ENCODE measurements at places on chromosomes 13 and 19. TPM values are rescaled to one million over a fixed set of nuclear protein-coding genes. Genes with fewer than 3 reads are reported as not detected.

The LGI4 gene
- 10.9 TPM for total RNA-seq

The ZNF844 gene
- total RNA-seq = 6.2 TPM

The TDRD12 gene
- 0.28 TPM for total RNA-seq

The IRS2 gene
- total RNA-seq = 21.2 TPM

The GADD45GIP1 gene
- total RNA-seq = 48.5 TPM

The PLPP2 gene
- 3.3 TPM for total RNA-seq

The ZNF615 gene
- 10.4 TPM for total RNA-seq

The TTC9B gene
- total RNA-seq = not detected

The RASL11A gene
- 16.3 TPM for total RNA-seq

The IZUMO2 gene
- not detected for total RNA-seq

- peaks cover 20% of the 10 kb centered on the region for H3K36me3 ChIP-seq
- H3K4me1 ChIP-seq = no peaks in the 10 kb centered on the region
- H3K4me3 ChIP-seq = peak overlapping the region; percentile 99
- H3K27me3 ChIP-seq = no peaks in the 10 kb centered on the region
- DNase-seq = no peak
- H3K27ac ChIP-seq = peak overlapping the region; percentile 86
Measured at GRCh38 chr19:57947088-57947418, 453 bp downstream of the ZNF256 start.

- H3K27me3 ChIP-seq = no peaks in the 10 kb centered on the region
- H3K4me1 ChIP-seq = no peaks in the 10 kb centered on the region
- peak overlapping the region; percentile 19 for H3K27ac ChIP-seq
- peak; percentile 62 for DNase-seq
- H3K4me3 ChIP-seq = no peak overlapping the region
Measured at GRCh38 chr19:4647676-4648644, 8.6 kb downstream of the TNFAIP8L1 start.

DNA sequence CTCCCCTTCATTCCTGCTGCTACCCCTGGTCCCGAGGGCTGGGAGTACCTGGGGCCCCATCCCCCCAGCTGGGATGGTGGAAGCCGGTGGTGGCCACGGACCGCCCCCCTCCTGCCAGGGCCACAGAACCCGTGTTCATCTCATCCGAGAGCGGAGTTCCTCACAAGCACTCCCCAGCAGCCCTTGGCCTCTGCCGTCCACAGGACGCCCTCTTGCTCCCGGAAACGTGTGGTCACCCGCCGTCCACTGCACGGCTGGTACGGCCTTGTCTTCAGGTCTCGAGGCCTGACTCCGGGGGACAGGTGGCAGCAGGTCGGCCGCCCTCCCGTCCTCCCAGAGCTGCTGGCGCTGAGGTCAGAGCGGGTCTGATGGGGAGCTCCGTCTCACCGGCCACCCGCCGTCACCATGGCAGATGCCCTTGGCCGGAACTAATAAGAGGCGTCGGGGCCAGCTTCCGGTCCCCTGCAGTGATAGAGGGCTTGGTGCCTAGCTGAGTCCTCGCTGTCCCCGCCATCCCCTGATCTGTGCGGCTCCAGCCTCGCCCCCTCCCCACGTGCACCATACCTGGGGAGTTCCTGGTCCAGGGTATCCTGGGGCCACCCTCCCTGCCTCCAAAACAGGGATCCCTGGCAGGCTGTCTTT, 16.5 kb upstream of the CSNK1G2 start:
- H3K27me3 ChIP-seq = no peaks in the 10 kb centered on the region
- no peaks in the 10 kb centered on the region for H3K4me1 ChIP-seq
- H3K36me3 ChIP-seq = peaks cover 31% of the 10 kb centered on the region
- no peak overlapping the region for H3K4me3 ChIP-seq
- DNase-seq = no peak

GRCh38 chr13:30142486-30143211, 164.7 kb downstream of the KATNAL1 start:
- H3K27me3 ChIP-seq = no peaks in the 10 kb centered on the region
- H3K4me1 ChIP-seq = peaks cover 12% of the 10 kb centered on the region
- no peak for DNase-seq
- H3K36me3 ChIP-seq = no peaks in the 10 kb centered on the region
- H3K27ac ChIP-seq = no peak overlapping the region

- no peaks in the 10 kb centered on the region for H3K27me3 ChIP-seq
- peak overlapping the region; percentile 67 for H3K27ac ChIP-seq
- no peak overlapping the region for H3K4me3 ChIP-seq
- H3K4me1 ChIP-seq = peaks cover 96% of the 10 kb centered on the region
- DNase-seq = no peak
Measured at GRCh38 chr13:110377178-110377825, 70.2 kb downstream of the COL4A2 start.

- no peak overlapping the region for H3K27ac ChIP-seq
- no peaks in the 10 kb centered on the region for H3K27me3 ChIP-seq
- no peaks in the 10 kb centered on the region for H3K36me3 ChIP-seq
- H3K4me3 ChIP-seq = no peak overlapping the region
Measured at GRCh38 chr13:51645761-51646670, 61.8 kb downstream of the WDFY2 start.

DNA sequence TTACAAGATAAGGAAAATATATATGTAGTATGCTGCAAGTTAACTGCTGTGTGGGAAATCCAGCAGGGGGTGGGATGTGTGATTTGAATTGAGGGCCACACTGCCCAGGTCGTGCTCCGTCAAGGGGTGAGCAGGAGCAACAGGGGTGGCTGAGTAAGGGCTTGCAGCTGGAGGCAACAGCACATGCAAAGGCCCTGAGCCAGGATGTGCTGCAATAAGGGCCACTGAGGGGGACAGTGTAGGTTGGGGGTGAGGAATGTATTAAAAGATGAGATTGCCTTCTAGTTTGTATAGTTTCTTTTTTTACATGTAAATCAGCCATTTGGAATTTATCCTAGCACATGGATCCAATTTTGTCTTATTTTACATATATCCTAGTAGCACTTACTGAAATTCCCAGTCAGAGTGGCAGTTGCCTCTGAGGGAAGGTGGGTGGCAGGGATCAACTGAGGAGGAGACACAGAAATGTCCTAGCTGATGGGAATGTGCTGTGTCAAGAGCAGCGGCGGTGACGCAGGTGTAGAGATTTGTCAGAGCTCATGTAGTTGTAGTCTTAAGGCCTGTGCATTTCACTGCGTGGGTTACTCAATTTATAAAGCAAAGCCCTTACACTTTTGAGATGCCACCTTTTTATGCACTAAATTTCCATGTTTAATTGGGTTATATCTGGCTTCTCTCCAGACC, 5.4 kb upstream of the RBM42 start:
- no peak overlapping the region for H3K27ac ChIP-seq
- no peak for DNase-seq
- no peaks in the 10 kb centered on the region for H3K36me3 ChIP-seq
- H3K27me3 ChIP-seq = no peaks in the 10 kb centered on the region

DNA sequence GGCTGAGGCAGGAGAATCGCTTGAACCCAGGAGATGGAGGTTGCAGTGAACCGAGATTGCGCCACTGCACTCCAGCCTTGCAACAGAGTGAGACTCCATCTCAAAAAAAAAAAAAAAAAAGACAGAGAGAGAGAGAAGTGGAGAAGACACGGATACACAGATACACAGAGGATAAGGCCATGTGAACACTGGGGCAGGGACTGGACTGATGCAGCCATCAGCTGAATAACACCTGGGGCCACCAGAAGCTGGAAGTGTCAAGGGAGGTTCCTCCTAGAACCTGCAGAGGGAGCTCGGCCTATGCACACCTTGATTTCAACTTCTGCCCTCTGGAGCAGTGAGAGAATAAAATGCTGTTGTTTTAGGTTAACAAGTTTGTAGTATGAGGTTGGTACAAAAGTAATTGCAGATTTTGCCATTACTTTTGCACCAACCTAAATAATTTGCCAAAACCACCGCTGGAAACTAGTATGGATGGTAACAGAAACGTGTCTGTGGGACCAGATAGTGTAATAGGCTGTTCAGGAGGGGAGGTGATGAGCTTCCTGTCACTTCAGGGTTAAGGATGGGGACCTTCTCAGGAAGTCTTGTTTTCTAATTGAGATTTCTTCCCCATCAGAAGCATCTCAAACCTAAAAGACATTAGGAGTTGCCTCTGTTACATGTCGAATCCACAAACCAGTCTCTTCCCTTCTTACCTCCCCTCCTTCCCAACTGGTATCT, 36.4 kb upstream of the IGSF23 start:
- H3K4me1 ChIP-seq = no peaks in the 10 kb centered on the region
- H3K4me3 ChIP-seq = no peak overlapping the region
- H3K27me3 ChIP-seq = no peaks in the 10 kb centered on the region
- DNase-seq = peak; percentile 57

- no peaks in the 10 kb centered on the region for H3K27me3 ChIP-seq
- no peak for DNase-seq
- no peak overlapping the region for H3K27ac ChIP-seq
- H3K4me3 ChIP-seq = no peak overlapping the region
- no peaks in the 10 kb centered on the region for H3K36me3 ChIP-seq
Measured at GRCh38 chr13:50829226-50829625, 14.3 kb downstream of the DLEU7 start.

DNA sequence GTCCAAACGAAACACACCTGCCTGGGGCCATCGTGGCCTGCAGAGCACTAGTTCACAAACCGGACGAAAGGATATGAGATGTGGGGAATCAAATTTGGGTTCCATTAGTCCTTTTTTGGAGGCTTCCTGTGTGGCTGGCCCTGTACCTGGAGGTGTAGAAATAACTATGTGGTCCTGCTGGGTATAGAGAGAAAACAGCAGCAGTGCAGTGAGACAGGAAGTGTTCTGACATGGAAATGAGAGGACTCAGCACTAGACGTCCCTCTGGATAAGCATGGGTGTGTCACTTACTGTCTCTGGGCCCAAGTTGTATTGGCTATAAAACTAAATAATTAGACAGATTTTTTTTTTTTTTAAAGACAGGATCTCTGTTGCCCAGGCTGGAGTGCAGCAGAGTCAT, 12.3 kb downstream of the KDELR1 start:
- H3K4me3 ChIP-seq = no peak overlapping the region
- H3K27me3 ChIP-seq = no peaks in the 10 kb centered on the region
- peaks cover 23% of the 10 kb centered on the region for H3K36me3 ChIP-seq
- no peaks in the 10 kb centered on the region for H3K4me1 ChIP-seq
- no peak overlapping the region for H3K27ac ChIP-seq

DNA sequence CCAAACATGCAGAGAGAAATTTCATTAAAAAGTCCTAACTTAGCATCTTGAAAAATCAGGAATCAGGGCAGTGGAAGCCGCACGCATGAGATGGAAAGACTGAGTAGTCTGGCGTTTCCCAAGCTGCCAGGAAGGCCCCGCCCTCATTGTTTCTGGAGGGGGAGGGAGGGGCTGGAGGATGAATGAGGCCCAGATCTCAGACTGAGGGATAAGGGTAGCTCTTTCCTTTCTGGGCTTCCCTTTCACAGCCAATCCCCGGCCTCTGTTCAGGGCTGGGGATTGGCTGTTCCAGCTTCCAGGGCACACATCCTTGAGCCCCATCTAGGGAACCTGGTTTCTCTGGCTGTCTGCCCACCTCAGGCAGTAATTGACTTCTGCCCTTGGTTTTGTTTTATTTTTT, 7.3 kb downstream of the C19orf53 start:
- H3K4me3 ChIP-seq = no peak overlapping the region
- DNase-seq = peak; percentile 93
- no peaks in the 10 kb centered on the region for H3K4me1 ChIP-seq
- peak overlapping the region; percentile 71 for H3K27ac ChIP-seq

DNA sequence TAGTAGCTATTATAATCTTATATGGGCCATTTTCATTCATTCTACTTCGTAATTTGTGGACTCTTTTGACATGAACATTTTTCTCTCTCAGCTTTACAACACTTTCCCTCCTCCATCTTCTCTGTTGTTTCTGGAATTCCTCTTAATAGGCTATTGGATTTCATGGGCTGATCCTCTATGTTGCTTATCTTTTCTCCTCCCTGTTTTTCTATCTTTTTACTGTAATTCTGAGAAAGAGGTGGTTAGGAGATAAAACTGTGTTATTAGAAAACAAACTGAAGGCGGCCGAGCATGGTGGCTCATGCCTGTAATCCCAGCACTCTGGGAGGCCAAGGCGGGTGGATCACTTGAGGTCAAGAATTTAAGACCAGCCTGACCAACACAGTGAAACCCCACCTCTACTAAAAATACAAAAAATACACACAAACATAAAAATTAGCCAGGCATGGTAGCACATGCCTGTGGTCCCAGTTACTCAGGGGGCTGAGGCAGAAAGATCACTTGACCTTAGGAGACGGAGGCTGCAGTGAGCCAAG, 188.1 kb downstream of the UGGT2 start:
- H3K27ac ChIP-seq = no peak overlapping the region
- peaks cover 7% of the 10 kb centered on the region for H3K36me3 ChIP-seq
- H3K4me1 ChIP-seq = no peaks in the 10 kb centered on the region
- no peak overlapping the region for H3K4me3 ChIP-seq
- no peak for DNase-seq

- H3K27me3 ChIP-seq = no peaks in the 10 kb centered on the region
- no peak overlapping the region for H3K4me3 ChIP-seq
- no peak for DNase-seq
Measured at GRCh38 chr13:68345963-68346531, 1115.9 kb upstream of the PCDH9 start.

- peaks cover 38% of the 10 kb centered on the region for H3K4me1 ChIP-seq
- H3K27me3 ChIP-seq = no peaks in the 10 kb centered on the region
- peak overlapping the region; percentile 69 for H3K27ac ChIP-seq
- no peaks in the 10 kb centered on the region for H3K36me3 ChIP-seq
- DNase-seq = no peak
Measured at GRCh38 chr19:16887353-16888265, 1.2 kb upstream of the F2RL3 start.

DNA sequence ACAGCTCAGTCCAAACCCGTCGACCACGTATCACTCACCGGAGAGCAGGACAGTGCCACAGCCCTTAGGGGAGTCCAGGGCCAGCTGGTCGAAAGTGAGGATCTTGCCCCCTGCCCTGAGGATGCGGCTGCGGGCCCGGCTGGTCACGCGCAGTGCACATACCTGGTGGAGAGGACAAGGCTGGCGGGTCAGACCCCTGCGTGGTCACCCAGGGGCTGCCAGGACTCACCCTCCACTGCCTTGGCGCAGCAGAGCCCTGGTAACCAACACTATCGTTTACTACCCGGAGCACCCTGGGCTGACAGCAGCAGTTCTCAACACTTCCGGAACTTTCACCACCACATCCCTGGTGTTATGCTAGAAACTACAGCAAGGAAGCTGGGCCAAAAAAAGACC, 1.2 kb upstream of the FAM83E start:
- DNase-seq = no peak
- H3K4me3 ChIP-seq = no peak overlapping the region
- H3K27ac ChIP-seq = no peak overlapping the region
- no peaks in the 10 kb centered on the region for H3K27me3 ChIP-seq
- H3K4me1 ChIP-seq = peaks cover 57% of the 10 kb centered on the region

DNA sequence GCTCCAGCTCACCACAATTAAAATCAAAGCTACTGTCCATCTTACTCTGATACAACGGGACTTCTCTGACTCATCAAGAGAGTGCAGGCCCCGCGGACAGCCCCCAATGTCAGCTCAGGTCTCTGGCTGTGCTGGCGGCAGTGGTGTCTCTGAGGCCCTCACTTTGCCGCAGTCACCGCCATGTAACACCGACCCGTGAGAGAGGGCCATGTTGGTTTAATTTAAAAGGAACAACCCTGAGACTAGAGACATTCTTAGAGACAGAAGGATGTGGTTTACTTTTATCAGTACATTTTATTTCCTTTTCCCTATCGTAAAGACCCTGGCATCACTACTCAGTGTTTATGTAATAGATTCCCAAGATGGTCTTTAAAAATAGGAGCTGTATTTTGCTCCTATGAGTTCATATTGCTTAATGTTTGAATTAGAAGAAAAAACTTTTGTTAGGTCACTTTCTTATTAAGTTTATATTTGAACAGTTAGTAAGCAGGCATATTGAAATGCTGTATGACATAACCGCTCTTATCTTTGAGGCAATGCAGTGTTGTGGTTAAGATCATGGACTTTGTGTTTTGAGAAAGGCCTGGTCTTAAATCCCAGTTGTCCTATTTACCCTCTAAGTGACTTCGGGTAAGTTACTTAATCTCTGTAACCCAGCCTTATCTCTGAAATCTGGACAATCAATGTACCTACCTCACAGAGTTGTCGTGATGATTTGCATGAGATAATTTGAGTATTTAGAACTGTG, 23.4 kb downstream of the DGKH start:
- no peak overlapping the region for H3K27ac ChIP-seq
- no peaks in the 10 kb centered on the region for H3K27me3 ChIP-seq
